Activated CD4-positive, alpha-beta T cell treated with anti-CD3 and anti-CD28 coated beads, Interleukin-2, amount 10 ng/mL, durations not matched to agents 24 days and 14 days (primary cell): ENCODE measurements at places on chromosomes 1 and 21. TPM values are rescaled to one million over a fixed set of nuclear protein-coding genes. Genes with fewer than 3 reads are reported as not detected.

Gene GABRD
- not detected in 2 replicates for total RNA-seq

Gene TPM3
- total RNA-seq: 633 and 635 TPM in 2 replicates

Gene NUAK2
- total RNA-seq: 0.80 and 1.0 TPM in 2 replicates

Gene NOS1AP
- 0.17 TPM in 1 of 2 replicates, not detected in the other for total RNA-seq

Gene MYBPHL
- total RNA-seq: not detected in 2 replicates

GRCh38 chr21:16713331-16714117, 799.3 kb upstream of the CXADR start:
- no peaks in the 10 kb centered on the region for H3K4me1 ChIP-seq
- H3K4me3 ChIP-seq: no peak overlapping the region
- H3K36me3 ChIP-seq: no peaks in the 10 kb centered on the region

DNA sequence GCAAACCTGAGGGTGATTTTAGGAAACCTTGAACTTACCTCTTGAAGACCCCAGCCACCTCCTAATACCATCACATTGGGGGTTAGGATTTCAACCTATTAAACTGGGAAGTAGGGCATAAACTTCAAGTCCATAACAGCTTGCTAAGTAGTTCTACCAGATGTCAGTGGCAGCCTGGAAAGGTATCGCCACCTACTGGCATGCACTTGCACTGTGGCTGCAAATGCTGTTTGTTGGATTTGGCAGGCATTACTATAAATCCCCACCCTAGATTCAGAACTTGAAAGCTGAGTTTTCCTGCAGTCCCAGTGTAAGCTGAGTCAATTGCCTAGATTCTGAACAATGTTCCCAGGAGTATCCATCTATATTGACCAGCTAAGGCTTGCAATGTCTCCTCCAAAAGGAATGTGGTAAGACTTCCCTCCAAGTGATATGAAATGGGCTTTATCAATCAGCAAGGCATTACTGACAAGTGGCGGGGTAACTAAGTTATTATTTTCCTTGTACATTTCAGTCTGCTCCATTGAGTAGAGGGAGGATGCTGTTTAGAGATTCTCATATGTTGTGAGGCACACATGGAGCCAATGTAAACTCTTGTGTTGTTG, 474.5 kb downstream of the PTPRC start:
- no peaks in the 10 kb centered on the region for H3K27me3 ChIP-seq
- H3K27ac ChIP-seq: no peak overlapping the region
- H3K4me3 ChIP-seq: no peak overlapping the region
- DNase-seq: peak; percentile 89

- DNase-seq: no peak
- H3K27ac ChIP-seq: no peak overlapping the region
- no peak overlapping the region for H3K4me3 ChIP-seq
Observed at GRCh38 chr1:147216124-147216523, 9.0 kb downstream of the FMO5 start.

- no peak overlapping the region for H3K27ac ChIP-seq
- no peaks in the 10 kb centered on the region for H3K27me3 ChIP-seq
- no peak overlapping the region for H3K4me3 ChIP-seq
- no peak for DNase-seq
- H3K36me3 ChIP-seq: no peaks in the 10 kb centered on the region
Observed at GRCh38 chr1:215220346-215220745, 137.8 kb downstream of the KCNK2 start.

DNA sequence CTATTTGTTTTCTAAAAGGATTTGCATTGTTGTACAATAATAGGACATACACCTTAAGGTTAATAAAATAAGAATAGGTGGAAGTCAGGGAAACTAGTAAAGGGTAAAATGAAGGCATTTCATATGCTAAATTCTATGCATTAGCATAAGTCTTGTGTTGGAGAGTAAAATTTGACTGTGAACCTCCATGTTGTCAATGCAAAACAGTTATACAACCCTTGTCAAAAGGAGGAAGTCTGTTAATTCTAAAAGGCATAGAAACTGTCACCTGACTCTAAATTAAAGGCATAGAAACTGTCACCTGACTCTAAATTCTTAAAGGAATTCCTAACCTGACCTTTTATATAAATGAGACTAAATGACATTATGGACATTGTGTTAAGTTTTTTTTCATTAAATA, 291.8 kb downstream of the OLFM3 start:
- no peak overlapping the region for H3K4me3 ChIP-seq
- no peaks in the 10 kb centered on the region for H3K36me3 ChIP-seq
- no peaks in the 10 kb centered on the region for H3K27me3 ChIP-seq
- H3K27ac ChIP-seq: no peak overlapping the region
- no peak for DNase-seq

- H3K4me3 ChIP-seq: no peak overlapping the region
- peaks cover 58% of the 10 kb centered on the region for H3K36me3 ChIP-seq
- no peak overlapping the region for H3K27ac ChIP-seq
- H3K27me3 ChIP-seq: no peaks in the 10 kb centered on the region
- DNase-seq: no peak
- H3K4me1 ChIP-seq: peaks cover 12% of the 10 kb centered on the region
Observed at GRCh38 chr1:89102021-89102420, 23.9 kb downstream of the GBP2 start.

GRCh38 chr1:184497959-184498723, 111.3 kb downstream of the C1orf21 start:
- DNase-seq: no peak
- H3K36me3 ChIP-seq: no peaks in the 10 kb centered on the region
- peaks cover 3% of the 10 kb centered on the region for H3K27me3 ChIP-seq
- H3K27ac ChIP-seq: no peak overlapping the region
- no peak overlapping the region for H3K4me3 ChIP-seq

- no peaks in the 10 kb centered on the region for H3K4me1 ChIP-seq
- H3K4me3 ChIP-seq: no peak overlapping the region
- DNase-seq: no peak
- no peak overlapping the region for H3K27ac ChIP-seq
- peaks cover 3% of the 10 kb centered on the region for H3K27me3 ChIP-seq
- no peaks in the 10 kb centered on the region for H3K36me3 ChIP-seq
Observed at GRCh38 chr1:176460544-176461336, 2.2 kb upstream of the PAPPA2 start.

DNA sequence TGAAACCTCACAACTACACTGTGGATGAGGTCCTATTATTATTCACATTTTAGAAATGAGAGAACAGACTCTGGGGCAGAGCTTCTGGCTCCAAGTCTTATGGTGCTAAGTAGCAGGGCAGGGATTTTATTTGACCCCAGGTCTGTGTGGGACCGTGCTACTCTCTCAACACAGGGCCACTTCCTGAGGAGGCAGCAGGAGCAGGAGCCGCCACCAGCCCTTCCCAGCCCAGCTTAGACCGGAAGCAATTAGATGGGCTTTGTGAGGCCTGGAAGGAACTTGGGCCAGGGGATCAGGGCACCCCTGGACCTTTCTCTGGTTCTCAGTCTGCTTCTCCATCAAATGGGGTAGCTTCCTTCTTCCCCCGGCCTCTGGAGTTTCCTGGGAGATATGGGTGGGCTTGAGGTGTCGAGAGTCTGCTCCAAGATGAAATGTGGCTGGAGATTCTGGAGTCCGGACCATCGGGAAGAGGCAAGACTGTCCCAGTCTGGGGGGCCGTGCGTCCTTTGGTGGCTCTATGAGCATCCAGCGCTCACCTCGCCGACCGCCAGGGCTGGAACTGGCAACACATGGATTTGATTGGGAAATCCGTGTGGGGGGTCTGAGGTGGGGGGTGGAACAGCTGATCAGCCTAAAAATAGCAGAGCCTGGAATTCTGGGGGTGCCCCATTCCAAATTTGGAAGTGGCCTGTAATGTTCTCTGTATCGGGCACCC, 136.8 kb downstream of the FOXD2 start:
- H3K4me3 ChIP-seq: no peak overlapping the region
- H3K27ac ChIP-seq: no peak overlapping the region
- no peaks in the 10 kb centered on the region for H3K27me3 ChIP-seq
- no peak for DNase-seq

DNA sequence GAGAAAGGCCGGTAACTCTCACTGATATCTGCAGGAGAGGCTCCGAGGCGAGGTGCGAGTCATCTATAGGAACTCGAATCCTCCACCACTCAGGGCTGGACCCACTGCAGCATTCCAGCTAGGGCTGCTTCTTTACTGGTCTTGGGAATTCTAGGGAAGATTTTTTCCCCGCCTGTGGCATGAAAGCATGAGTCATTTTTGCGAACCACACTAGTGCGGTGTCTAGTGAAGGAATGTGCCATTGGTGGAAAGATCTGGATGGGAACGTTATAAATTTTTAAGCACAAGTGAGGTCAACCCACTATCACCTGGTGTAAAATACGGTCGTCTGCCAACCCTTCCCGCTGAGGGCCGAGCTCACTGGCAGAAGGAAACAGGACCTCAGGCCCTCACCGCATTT, 49.7 kb downstream of the SYF2 start:
- no peaks in the 10 kb centered on the region for H3K4me1 ChIP-seq
- DNase-seq: no peak

- no peak for DNase-seq
- no peak overlapping the region for H3K4me3 ChIP-seq
- peaks cover 20% of the 10 kb centered on the region for H3K4me1 ChIP-seq
- peaks cover 2% of the 10 kb centered on the region for H3K27me3 ChIP-seq
- H3K36me3 ChIP-seq: no peaks in the 10 kb centered on the region
- H3K27ac ChIP-seq: no peak overlapping the region
Observed at GRCh38 chr1:24203404-24203803, 16.3 kb upstream of the IFNLR1 start.
